ENCODE measurements at places on chromosomes 2 and 18.

DNA sequence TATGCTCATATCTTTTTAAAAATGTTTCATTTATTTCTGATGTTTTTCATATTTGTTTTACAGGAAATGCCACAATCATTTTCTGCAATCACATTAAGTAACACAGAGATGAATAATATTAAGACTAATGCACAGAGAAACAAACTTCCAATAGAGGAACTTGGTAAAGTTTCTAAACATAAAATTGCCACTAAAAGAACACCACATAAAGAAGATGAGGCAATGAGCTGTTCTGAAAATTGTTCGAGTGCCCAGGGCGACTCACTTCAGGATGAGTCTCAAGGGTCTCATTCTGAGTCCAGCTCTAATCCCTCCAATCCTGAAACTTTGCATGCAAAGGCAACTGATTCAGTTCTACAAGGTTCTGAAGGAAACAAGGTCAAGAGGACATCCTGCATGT lies 70.4 kb downstream of the APLF start:
- no peak for DNase-seq

- DNase-seq, result no peak
These were observed at the start of gene GYPC for GRCh38 chr2:126655500-126656430. TSS of gene GYPC (plus strand) at chr2:126656158. CDS start at chr2:126656264, 106 bp downstream.

DNA sequence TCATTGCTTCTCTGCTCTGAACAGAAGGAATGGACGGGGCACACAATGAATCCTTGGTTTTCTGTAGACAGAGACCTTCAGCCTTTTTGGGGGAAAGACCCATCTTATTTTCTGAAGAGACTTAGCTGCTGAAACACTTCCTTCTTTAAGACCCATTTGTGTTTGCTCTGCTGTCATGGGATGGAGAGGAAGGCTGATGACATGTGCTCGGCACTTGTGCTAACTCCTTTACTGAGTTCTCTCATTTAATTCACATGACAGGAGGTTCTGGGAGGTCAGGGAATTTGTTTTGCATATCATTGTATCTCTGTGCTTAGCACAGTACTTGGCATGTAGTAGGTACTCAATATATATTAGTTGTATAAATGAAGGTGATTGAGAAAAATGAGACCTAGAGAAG lies 39.0 kb downstream of the OXER1 start:
- DNase-seq, result no peak

GRCh38 chr2:62485761-62486438 lies 20.1 kb downstream of the TMEM17 start:
- no peak for DNase-seq

GRCh38 chr2:20487392-20488174 lies 40.7 kb downstream of the RHOB start:
- DNase-seq, result no peak

DNA sequence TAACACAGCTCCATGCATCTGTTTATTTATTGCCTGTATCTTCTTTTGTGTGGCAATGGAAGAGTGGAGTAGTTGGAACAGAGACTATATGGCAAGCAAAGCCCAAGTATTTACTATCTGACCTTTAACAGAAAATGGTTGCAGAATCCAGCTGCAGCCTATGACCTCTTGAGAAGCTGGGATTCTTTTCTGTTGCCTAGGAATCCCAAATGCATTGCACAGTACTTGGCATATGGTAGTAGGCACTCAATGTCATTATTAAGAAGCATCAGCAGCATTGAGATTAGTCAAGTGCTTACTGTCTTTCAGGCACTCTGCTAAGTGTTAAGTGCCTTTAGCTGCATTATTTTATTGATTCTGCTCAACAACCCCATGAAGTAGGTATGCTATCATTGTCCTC lies 331.6 kb downstream of the CCDC85A start:
- DNase-seq, result peak; percentile 49

- no peak for DNase-seq
These were observed 70.9 kb upstream of the TMEM87B start for GRCh38 chr2:111984213-111984604.

DNA sequence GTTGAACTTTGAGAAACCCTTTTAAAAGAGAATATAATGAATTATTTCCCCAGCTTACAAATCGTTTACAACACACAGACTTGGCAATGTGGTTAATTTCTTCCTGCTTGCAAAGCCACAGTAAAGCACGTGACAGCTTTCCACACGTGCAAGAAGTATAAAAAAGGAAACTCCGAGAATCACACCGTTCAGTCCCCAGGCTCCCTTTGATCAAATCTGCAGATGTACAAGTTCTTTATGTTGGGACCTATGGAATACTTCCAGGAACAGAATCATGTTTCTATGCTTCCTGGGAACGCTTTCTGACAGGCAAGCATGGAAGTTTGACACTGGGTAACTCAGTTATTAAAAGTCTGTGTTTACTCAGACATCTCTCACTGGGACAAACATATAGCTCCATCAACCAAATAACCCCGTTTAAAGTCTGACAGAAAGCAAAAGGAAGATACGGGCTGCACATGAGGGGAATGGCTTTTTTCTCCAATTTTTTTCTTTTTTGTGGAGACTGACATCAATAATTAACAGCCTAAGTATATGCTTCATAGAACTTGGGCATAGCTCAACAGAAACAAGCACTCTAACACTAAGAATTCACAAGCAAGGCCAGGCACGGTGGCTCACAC lies 134.8 kb downstream of the EIPR1 start:
- no peak for DNase-seq

DNA sequence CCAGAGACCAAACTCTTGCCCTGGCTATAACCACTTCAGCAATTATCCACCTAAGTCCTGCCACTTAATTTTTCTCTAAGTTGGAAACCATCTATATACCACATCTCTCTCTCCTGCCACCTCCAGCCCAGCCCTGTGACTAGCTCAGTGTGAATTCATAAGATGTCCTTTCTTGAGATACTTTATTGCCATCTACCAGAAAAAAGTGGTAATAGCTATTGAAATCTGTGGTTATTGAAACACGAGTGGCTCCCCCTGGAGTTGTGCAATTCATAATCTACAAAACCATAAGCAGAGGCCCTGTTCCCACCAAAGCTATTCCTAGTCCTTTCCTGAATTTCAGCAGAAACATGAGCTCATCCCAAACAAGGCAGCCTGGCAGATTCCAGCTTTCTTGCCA lies 324.0 kb downstream of the TXNL1 start:
- peak; percentile 59 for DNase-seq

GRCh38 chr2:10137053-10137843 lies 14.7 kb downstream of the RRM2 start:
- peak; percentile 36 for DNase-seq

DNA sequence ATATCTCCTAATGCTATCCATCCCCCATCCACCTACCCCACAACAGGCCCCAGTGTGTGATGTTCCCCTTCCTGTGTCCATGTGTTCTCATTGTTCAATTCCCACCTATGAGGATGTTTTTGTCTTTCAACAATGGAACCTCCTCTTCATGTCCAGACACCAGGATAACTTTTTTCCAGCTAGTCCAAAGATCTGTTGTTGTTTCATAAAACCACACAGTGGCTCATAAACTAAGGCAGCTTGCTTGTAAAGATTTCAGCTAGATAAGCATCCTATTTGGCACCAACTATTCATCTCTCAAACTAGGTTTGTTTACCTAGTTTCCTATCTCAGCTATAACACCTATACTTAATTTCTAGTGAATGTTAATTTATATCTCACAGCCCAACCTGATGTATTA lies 937.7 kb downstream of the TRIB2 start:
- DNase-seq, result peak; percentile 53

GRCh38 chr2:82124629-82125028 lies 1820.1 kb upstream of the LRRTM1 start:
- DNase-seq, result no peak

GRCh38 chr2:69145204-69145603 lies 132.2 kb downstream of the ANTXR1 start:
- no peak for DNase-seq

DNA sequence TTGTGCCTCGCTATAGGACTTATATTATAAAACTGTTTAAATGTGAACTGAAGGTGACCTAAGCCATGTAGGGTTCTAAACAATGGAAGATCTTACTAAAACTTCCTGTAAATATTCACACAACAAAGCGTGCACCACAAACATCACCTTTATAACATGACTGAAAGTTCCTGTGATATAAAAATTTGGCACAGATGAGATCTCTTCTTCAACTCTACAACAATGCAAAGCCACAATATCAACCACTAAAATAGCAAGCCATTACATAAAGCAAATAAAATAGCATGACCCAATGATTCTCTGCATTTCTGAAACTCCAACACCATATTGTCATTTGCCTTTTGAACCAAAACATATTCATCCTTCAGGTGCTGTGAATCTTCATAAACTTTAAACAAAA lies 3.5 kb downstream of the YES1 start:
- no peak for DNase-seq

DNA sequence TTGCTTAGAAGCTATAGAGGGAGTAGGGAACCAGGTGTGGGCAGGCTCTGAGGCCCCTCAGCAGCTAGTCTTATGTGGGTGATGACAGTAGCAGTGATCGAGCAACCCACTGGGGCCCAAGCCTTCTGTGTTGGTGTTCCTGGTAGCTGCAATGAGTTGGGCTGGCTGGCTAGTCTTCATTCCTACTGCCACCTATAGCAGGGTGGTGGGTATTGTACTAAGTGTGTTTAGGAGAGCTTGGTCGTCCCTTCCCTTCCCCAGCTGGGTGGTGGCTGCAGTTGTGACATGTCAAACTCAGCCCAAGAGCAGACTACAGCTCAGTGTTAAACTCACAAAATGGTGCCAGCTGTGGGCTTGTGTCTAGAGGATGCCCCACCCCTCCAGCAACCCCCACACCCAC lies 486.1 kb upstream of the UBE2E3 start:
- no peak for DNase-seq

DNA sequence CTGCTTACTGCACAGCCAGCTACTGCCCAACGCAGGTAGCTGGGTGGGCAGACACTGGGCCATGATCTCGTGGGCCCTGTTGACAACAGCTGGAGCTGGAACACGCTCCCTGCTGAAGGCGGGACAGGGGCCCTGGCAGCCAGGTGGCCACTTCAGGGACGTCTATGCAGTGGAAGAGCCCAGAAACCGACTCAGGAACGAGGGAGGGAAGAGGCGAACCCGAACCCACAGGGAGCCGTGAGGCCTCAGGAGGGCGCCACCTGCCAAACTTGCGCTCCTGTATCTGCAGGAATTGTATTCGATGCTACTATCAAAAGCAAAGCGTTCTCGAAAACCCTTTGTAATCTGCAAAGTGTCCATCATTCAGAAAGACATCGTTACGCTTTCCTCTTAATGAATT lies 198.4 kb downstream of the EIPR1 start:
- no peak for DNase-seq

GRCh38 chr18:48904091-48904490 lies 46.7 kb downstream of the SMAD7 start:
- no peak for DNase-seq

DNA sequence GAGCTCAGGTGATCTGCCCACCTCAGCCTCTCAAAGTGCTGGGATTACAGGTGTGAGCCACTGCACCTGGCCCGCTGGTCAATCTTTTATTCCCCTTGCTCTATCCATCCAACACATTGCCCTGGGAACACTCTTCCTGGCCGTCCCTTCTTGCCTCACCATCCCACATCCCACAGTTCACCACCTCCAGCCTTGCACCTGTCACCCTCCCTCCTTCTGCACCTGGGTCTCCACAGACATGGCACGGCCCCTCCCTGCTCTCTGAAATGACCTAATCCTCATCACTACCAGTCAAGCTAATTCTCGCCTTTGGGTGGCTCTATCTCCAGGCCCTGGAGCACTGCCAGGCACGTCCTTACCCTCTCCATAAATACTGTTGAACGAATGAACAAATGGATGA lies 116.9 kb upstream of the TEX51 start:
- DNase-seq, result no peak

DNA sequence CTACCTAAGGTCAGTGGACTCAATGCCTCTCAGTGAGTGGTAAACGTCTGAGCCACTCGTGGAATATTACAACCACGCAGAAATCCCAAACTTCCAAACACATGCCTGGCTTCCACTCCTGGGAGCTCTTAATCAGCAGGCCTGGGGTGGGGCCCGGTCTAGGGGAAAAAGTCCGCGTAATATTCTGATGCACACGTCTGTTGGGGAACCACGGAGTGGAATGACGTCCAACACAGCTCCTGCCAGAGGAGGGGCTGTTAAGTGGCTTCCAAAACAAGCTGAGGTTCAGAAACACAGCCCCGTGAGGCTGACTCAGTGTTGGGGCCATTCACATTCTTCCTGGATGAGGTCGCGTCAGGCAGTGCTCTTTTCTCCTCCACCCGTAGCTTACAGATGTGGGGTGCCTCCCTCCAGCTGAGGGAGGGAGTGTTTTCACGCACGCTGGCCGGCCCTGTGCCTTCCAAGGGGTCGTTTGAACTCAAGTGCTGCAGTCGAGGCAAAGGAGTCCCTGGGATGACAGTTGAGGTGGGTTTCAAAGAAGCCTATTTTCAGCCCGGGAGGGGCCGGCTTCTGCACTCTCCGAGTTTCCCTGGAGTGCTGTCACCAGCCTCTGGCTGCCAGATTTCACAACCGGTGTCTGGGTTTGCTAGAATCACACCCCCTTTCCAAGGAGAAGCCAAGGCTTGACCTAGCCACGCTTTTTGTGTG lies 73.1 kb downstream of the ACKR3 start:
- no peak for DNase-seq

- no peak for DNase-seq
These were observed 409.1 kb downstream of the CPS1 start for GRCh38 chr2:210965472-210965871.

GRCh38 chr2:60976875-60977561 lies 40.5 kb upstream of the PEX13 start:
- no peak for DNase-seq

GRCh38 chr2:169961911-169962310 lies 134.7 kb downstream of the UBR3 start:
- DNase-seq, result no peak

DNA sequence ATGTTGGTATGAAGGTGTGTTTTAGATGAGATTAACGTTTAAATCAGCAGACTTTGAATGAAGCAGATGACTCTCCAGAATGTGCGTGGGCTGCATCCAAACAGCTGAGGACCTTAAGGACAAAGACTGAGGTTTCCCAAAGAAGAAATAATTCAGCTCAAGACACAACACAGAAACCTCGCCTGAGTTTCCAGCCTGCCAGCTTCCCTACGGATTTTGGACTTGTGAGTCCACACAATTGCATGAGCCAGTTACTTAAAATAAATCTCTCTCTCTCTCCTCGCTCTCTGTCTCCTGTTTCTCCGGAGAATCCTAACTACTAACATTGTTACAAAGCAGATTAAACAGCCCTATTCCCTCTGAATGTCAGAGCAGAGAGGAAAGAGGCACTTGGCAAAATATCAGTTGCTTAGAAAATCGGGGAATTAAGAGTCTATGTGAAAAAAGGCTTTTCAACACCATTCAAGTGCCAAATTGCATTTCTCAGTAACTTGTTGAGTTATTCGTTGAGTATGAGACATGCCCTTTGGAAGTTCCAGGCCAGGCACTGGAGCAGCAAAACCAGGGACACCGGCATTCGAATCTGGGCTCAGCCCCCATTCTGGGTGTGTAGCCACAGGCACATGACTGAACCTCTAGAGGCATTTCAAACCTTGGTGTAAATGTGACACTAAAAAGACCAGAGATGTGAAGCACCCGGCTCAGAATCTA lies 174.6 kb upstream of the PID1 start:
- no peak for DNase-seq

GRCh38 chr2:10347562-10347948 lies 44.9 kb downstream of the HPCAL1 start:
- DNase-seq, result no peak

GRCh38 chr2:9010866-9011265 lies 7.4 kb upstream of the MBOAT2 start:
- DNase-seq, result peak; percentile 98

Data from NCI-H1417 (cell line).